ENCODE measurements at places on chromosomes 11 and 22.

- DNase-seq = no peak
Observed at GRCh38 chr11:32701616-32702015, 92.8 kb downstream of the CCDC73 start.

DNA sequence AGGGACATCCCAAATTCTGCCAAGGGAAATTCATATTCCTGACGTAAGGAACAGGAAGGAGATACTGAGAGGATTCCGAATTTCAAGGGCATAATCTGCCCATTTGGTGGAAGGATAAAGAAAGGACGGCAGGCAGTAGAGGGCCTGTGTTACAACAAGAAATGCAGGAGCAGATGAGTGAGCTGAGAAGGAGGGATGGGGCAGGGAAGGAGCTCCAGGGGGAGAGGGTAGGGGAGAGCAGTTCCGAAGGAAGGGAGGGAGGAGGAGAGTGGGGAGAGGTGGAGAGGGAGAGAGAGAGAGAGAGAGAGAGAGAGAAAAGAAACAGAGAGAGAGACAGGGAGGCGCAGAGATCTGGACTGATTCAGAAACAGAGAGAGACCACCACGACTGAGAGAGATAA is 843 bp downstream of the OPCML start:
- no peak for DNase-seq

DNA sequence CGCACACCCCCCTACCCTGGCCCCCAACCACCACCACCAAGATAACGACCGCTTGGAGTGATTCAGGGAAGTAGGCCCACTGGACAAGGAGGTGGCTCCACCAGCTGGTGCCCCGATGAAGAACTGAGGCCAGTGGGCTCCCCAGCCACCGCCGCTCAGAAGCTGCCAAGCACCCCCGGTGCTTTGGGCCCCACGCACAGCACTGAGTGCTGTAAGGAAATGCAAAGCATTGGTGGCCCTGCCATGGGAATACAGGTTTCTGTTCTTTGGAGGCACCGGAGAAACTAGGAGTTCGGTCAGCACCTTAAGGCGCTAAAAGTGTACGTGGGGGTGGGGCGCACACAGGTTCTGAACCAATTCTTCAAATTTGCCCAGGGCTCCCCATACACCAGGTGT is 664 bp upstream of the PRSS23 start:
- DNase-seq = no peak

- no peak for DNase-seq
Observed at GRCh38 chr11:14364322-14364721, 5.3 kb upstream of the RRAS2 start.

GRCh38 chr11:126474220-126474619 is 118.7 kb downstream of the ST3GAL4 start:
- DNase-seq = no peak

DNA sequence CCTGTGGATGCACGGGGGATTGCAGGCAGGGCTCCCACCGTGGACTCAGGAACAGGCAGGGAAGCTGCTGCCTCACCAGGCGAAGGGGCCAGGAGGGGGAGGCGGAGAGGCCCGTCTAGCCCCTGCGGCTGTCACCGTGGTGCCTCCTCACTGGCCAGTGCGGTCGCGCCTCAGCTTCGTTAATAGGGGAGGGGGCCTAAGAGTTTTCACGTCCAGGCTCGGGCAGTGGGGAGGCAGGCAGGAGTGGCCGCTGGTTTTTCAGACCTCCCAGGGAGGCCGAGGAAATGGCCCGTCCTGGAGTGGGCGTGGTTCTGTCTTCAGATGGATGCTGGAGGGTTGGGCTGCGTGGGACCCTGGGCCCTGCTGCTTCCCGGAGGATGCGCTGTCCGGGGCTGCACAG is 91.1 kb upstream of the B3GAT1 start:
- no peak for DNase-seq

GRCh38 chr11:5298451-5298850 is 3.3 kb downstream of the OR51B4 start:
- DNase-seq = no peak

- no peak for DNase-seq
Observed at GRCh38 chr22:23825246-23825905, 13.4 kb downstream of the DERL3 start.

- no peak for DNase-seq
Observed at GRCh38 chr11:105168457-105168856, 28.9 kb upstream of the CARD18 start.

- no peak for DNase-seq
Observed at GRCh38 chr11:76602431-76602861, 68.1 kb downstream of the LRRC32 start.

DNA sequence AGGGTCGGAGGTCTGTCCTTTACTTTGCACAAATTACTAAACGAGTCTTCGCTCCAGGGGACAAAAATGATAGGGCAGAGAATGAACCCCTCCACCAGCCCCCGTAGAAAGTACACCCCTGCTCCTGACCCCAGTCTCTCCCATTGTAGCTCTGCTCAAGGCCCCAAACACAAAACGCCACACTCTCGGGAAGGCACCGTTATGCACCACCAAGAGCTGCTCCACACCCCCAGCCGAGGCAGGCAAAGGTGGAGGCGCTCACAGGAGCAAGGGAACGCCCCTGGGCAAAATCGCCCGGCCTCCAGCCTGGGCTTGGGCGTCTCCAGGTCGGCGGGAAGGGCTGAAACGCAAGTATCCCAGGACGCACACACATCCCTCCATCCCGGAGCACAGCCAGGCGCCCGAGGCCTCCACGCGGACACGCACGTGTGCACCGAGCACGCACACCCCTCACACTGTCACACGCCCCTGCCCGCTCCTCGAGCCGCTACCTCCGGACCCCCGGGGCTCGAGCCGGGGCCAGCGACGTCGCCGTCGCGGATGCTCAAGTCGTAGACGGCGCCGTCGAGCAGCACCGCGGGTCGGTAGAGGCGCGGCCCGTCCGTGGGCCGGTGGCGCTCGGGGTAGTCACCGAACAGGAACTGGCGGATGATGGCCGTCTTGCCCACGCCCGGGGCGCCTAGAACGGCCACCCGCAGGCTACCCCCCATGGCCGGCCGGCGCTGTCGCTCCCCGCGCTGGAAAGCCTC is 786 bp downstream of the RASL10A start:
- no peak for DNase-seq

DNA sequence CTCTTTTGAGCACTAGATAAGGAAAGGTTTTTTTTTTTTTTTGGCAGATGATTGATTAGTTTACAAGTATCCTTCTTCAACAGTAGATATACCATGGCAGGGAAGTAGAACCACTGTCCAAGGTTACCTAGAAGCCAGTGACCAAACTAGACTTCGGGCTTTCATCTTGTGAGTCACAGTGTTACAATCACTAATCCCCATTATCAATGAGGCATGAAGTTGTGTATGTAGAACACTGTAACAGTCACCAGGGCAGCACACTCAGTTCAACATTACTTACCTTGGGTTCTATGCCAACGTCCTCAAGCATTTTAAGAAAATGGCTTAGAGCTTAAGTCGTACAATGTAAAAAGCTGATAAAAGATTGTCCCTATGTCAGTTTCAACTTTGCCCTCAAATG is 430.9 kb downstream of the ETS1 start:
- DNase-seq = no peak

DNA sequence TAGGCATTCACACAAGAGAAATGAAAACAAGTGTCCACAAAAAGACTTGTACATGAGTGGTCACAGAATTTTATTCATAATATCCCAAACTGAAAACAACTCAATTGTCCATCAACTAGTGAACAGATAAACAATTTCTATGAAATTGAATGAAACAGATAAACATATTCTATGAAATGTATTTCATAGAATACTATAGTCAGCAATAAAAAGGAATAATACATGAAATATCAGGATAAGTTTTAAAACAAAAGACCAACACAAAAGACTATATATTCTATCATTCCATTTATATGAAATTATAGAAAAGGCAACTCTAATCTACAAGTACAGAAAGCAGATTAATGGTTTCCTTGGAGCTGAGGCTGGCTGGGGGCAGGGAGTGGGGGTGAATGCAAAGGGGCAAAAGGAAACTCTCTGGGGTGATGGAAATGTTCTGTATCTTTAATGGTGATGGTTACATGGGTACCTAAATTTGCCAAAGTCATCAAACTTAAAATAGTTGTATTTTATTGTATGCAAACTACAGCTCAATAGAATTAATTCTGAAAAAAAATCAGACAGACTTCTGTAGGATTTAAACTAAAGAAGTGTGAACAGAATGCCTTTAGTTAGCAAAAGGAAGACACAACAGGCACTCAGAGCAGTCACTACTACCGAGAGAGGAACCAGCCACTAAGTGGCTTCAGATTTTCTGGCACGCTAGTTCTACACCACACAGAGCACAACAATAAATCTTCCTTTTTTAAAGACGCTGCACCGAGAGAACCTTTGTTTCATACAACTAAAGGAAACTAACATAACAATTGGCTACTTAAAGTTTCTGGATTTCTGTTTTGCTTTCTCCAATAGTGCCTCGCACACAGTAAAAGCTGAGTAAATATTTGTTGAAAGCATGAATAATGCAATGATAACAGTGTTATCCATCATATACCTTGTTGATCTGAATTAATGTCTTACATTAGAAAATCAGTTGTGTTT is 15.4 kb downstream of the CCDC34 start:
- DNase-seq = no peak

- DNase-seq = no peak
Observed at GRCh38 chr11:66020212-66020611, 6.1 kb downstream of the CATSPER1 start.

GRCh38 chr11:65418431-65418680 is 4.2 kb upstream of the NEAT1 start:
- no peak for DNase-seq

DNA sequence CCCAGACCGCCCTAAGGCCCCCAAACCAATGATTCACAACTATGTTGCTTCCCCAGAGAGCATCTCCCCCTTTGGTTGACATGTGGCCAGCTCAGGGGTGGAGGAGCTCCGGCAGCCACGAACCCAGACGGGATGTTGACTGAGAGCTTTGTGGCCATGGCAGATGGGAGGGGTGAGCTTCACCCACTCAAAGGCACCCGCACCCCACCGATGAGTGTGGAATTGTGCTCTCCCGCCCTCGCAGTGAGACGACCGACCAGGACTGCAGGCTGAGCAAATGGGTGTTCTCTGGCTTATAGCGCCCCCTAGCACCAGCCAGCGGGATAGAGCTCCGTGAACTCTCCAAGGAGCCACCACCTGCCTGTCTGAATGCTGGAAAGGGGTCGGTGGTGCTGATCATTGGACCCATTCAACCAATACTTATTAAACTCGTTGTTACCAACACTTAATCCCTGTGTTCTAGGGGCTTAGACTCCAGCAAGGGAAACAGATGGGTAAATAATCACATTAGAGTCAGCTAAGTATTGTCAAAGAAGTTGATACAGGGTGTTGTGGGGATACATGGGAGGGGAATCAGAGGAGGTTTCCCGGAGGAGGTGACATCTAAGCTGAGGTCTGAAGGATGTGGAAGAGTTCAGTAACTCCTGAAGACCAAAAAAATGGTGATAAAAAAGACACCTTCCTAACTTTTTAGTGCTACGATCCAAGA is 4.5 kb upstream of the TIMP3 start:
- DNase-seq = no peak

- no peak for DNase-seq
Observed at GRCh38 chr11:75505916-75506692, 19.6 kb downstream of the GDPD5 start.

DNA sequence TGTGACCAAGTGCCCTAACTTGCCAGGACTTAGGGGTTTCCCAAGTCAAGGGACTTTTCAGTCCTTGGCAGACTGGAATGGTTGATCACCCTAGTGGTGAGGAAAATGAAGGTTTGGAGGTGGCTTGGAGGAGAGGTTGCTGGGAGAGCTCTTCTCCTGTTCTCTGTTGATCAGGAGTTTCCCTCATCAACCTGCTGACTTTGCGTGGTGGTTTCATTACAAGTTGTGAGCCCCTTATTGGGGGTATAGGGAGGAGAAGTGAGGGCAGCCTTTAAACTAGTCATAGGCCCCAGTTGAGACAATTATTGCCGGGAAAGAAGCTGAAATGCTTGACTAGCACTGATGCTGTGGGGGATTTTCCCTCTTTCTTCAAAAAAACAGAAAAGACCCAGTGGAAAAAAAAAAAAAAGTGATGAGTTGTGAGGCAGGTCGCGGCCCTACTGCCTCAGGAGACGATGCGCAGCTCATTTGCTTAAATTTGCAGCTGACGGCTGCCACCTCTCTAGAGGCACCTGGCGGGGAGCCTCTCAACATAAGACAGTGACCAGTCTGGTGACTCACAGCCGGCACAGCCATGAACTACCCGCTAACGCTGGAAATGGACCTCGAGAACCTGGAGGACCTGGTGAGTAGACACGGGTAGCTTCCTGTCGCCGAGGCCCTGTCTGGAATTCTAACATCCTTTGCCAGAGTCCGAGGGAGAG is at the start of gene CXCR5:
Gene CXCR5 (plus strand): TSS at position 525 of the 704 bp plus-strand sequence. CDS start 50 bp downstream, at position 575.
- DNase-seq = no peak

DNA sequence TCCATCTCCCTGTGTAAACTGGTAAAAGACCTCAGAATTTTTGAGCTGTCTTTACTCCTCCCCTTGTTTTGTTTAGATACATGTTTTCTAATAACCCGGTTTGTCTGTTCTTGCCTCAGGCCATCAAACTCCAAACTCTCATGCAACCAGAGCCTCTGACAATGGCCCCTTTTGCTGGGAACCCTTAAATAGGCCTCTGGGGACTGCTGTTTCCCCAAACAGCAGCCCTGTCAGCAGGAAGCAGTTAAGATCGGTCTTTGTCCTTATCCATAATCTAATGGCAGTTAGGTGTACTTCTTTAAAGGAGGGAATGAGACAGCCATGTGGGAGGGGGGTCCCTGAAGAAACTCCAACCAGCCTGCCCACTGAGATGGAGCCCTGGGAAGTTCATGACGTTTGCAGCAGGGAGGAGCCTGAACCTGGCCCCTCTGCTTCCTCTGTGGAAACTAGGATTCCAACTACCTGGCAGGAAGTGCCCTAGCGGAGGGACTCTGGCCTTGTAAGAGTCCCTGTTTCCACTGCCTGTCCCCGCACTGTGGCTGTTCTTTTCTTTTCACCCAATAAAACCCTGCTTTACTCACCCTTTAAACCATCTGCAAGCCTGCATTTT is 1354.4 kb downstream of the LRRC4C start:
- DNase-seq = no peak

DNA sequence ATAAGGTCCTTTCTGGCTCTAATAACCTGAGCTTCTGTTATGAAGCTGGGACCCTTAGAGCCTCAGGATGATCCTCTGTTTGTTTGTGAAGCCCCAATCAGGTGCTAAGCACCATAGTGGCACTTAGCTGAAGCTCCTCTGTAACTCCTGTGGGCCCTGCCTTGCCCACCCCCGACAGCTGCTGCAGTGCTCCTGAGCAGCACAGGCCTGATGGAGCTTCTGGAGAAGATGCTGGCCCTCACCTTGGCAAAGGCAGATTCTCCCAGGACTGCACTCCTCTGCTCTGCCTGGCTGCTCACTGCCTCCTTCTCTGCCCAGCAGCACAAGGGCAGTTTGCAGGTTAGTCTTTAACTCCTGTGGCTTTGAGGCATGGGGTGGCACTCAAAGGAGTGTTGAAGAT is 19.0 kb upstream of the CCDC134 start:
- DNase-seq = no peak

DNA sequence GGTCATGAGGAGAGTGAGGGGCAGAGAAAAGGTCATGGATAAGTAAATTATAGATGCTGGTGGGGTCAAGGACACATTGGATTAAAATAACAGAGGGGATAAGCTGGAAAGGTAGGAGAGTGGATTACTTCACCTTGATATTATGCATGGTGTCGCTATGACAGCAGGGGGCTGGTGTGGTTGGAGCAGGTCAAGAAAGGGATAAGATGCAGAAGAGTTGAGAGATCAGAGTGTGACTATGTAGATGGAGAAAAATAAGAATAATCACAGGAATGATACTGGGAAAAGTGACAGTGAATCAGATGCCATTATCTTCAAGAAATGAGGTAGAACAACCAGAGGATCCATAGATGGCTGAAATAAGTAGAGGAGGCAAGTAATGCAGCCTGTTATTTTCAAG is 29.4 kb upstream of the AMOTL1 start:
- DNase-seq = no peak

- DNase-seq = no peak
Observed at GRCh38 chr11:61516675-61517572, 8.4 kb downstream of the LRRC10B start.
